Activated T-helper 17 cell treated with anti-CD3 and anti-CD28 coated beads, Interleukin-2, amount 50 U/mL, for 72 hours (primary cell): ENCODE measurements at places on chromosomes 5 and 9.

- ATAC-seq = no peak
Measured at GRCh38 chr9:4353236-4353635, 53.4 kb upstream of the GLIS3 start.

DNA sequence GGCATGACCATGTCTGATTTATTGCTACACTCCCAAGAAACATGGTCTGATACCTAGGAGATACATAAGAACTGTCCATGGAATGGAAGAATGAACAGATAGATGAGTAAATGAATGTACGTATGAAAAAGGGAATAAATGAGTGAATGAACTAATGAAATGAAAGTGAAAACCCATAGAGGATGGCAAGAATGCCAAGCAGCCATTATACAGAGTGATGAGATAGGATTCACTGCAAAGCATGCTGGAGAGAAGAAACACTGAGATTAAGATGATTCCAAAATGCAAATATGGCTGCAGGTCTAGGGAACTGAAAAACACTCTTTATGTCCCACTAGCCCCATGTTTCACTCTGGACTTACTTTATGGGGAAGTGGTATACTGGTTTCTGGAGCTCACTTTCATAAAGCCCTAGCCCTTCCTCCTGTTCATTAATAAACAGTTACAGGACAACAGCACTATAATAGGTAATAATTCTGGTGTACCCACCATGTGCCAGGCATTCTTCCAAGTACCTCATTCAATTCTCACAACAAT is 170.3 kb upstream of the RAD23B start:
- no peak for ATAC-seq

DNA sequence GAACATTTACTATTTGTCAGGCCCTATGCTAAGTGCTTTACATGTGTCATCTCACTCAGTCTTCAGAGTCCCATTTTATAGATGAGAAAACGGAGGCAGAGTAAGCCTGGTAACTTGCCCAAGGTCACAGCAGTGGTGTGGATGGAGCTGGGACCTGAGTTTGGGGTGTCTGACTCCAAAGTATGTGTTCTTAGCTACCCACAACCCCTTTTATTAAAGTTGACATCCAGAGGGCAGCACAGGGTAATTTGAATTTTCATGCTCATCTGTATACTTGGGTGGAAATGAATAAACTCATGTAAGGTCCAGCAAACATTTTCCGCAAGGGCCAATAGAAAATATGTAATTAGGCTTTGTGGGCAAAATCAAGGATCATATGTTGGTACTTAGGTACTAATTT is 93.4 kb upstream of the SLC25A48 start:
- ATAC-seq = no peak

DNA sequence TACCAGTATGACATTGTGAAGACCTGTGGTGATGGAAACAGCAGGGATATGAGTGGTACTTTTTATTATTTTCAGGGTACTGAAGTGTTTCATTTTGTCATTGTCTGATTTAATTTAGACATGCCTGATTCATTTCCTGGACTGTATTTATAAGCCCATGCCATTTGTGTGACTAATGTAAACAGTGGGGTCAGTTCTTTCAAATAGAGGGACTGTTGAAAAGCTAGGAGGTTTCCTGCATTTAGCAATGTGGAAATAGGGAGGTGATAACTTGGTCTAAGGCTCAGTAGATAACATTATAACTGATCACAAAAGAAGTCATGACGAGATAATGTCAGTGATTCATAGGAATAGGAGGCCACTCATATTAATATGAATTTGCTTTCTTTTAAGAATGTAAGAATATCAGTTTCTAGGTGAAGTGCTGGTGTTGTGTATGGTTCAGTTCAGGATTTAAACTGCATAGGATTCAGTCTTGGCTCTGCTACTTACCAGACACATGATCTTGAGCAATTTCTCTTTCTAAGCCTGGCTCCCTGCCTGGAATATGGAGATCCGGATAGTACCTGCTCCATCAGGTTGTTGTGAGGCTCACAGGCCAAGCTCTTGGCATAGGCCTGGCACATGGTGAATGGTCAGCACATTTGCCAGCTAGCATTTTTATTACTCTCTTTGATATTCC is 7.5 kb downstream of the RASGRF2 start:
- ATAC-seq = peak; percentile 75

DNA sequence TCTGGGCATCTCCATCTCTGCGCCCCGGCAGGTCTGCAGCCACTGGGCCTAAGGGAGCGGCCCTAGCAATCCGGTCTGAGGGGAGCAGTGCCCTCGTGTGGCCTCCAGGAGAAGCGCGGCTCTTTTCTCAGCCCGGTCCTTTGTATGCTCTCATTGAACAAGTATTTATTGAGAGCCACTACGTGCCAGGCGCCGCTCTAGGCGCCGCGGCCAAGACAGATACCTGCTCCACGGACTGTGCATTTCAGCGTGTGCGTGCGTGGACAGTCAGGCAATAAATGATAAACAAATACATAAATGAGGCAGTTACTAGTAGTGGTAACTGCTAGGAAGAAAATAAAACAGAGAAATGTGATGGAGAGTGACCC is 2.3 kb upstream of the SLC4A9 start:
- peak; percentile 96 for ATAC-seq
